ENCODE measurements at places on chromosomes 3 and 15.

DNA sequence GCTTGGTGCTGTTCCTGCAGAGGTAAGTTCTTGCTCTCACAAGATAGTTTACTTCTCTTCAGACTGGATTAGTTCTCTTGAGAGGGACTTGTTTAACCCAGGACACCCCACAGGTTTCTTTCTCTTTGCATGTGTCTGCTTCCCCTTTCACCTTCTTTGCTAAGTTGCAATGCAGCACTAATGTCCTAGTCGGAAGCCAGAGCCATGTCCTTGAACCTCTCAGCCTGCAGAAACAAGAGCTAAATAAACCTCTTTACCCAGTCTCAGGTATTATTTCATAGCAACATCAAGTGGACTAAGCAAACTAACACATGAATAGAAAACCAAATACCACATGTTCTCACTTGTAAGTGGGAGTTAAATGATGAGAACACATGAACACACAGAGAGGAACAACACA, 915.2 kb downstream of the NSUN3 start:
- no peak for DNase-seq

GRCh38 chr15:85289677-85290365, 90.6 kb upstream of the AKAP13 start:
- DNase-seq: no peak

DNA sequence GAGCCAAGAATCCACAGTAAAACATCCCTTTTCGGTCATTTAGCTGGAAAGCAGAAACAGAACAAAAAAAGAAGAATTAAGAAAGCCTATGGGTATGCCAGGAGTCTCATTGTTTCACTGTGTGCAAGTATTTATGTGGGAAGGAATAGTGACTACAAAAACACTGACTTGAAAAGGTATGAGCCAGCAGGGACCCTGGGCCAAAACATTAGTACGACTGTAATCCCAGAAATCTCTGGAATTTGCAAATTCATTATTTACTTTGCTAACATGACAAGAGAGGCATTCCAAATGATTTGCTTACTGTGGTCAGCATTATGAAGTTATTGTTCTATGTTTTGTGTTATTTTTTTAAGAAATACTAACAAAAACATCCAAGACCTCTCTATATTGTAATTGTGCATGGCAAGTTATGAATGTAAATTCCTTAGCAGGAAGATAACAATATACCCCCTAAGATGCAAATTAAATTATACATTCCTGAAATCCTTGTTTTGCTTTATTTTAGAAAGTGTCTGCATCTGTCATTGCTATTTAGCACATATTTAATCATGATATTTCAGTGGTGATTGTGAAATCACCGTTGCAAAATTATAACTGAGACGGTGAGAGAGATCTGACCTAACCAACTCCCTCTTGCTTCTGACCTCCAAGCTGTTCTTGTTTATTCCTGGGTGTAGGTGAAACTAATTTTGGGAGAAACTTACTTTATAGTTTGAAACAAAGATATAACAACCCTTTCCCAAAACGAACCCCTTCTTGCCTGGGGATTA, 299.2 kb downstream of the ZPLD1 start:
- no peak for DNase-seq

GRCh38 chr15:57038040-57038439, 119.6 kb downstream of the TCF12 start:
- no peak for DNase-seq

DNA sequence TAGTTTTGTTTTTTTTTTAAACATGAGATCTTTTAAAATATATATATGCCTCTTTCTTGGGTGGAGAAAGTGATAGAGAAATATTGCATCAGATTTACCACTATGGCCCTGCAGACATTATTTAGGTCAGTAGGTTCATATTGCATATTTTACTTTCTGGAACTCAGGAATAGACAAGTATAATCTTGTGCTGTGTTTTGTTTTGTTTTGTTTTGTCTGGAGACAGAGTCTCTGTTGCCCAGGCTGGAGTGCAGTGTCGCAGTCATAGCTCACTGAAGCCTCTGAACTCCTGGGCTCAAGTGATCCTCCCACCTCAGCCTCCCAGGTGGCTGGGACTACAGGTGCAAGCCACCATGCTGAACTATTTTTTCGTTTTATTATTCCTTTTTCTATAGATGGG, 21.5 kb upstream of the DUT start:
- DNase-seq: no peak

Data from activated CD4-positive, CD25-positive, alpha-beta regulatory T cell treated with anti-CD3 and anti-CD28 coated beads, Interleukin-2, amount 50 U/mL, for 16 hours (primary cell).